ENCODE measurements at places on chromosomes 2 and 18.
A peak's percentile ranks its signal among the peaks of the same experiment; 100 is the strongest.

DNA sequence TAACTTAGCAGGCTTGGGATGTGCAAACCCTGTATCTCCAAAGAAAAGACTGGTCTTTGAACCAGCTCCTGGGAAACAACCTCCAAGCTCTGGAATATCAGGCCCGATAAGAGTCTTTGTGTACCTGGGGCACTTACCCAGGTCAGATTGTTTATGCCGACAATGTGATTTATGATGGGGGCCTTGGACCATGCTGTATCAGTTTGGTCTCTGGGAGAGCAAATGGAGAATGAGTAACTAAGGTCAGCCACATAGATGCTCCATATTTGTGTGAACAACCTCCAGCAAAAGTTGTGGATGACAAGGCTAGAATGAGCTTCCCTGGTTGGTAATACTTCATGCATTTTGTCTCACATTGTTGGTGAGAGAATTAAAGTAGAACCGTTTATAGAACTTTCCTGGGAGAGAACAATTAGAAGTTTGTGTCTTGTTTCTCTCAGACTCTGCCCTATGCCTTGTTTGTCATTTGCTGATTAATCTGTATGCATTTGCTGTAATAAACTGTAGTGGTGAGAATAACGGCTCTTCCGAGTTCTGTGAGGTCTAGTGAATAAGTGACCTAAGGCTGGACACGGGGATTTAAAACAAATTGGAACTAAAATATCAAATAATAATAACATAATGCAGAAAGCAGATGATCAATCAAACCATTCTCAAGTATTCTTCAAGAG, 259.1 kb downstream of the XIRP2 start:
- no peaks in the 10 kb centered on the region for H3K27me3 ChIP-seq
- no peak for DNase-seq
- H3K4me1 ChIP-seq, result no peaks in the 10 kb centered on the region

- H3K36me3 ChIP-seq, result no peaks in the 10 kb centered on the region
- H3K27me3 ChIP-seq, result peaks cover 14% of the 10 kb centered on the region
- H3K27ac ChIP-seq, result no peak overlapping the region
- no peaks in the 10 kb centered on the region for H3K4me1 ChIP-seq
- no peak for DNase-seq
- no peak overlapping the region for H3K4me3 ChIP-seq
These were observed 177.6 kb upstream of the CCDC68 start for GRCh38 chr18:55136864-55137263.

DNA sequence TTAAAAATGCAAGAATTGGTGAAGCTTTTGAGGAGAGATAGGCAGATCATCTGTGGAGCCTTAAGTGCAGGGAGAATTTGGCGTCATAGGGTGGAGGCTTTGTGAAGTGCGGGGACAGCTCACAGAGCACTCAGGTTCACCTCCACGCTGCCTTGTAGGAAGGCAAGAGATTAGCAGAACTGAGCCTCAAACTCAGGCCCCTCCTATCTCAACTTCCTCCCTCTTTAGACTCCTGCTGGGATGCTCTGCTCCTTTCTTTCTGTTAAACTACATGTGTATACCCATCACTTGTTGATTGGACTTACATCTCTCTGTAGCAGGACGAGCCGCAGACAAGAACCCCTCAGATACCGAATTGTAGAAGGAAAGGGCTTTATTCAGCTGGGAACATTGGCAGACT, 422.2 kb downstream of the SETBP1 start:
- DNase-seq, result no peak
- H3K36me3 ChIP-seq, result no peaks in the 10 kb centered on the region
- H3K27me3 ChIP-seq, result no peaks in the 10 kb centered on the region
- H3K4me1 ChIP-seq, result no peaks in the 10 kb centered on the region
- no peak overlapping the region for H3K4me3 ChIP-seq

- DNase-seq, result peak; percentile 94
- no peaks in the 10 kb centered on the region for H3K27me3 ChIP-seq
These were observed 1.1 kb upstream of the TET3 start for GRCh38 chr2:73983322-73984202.

DNA sequence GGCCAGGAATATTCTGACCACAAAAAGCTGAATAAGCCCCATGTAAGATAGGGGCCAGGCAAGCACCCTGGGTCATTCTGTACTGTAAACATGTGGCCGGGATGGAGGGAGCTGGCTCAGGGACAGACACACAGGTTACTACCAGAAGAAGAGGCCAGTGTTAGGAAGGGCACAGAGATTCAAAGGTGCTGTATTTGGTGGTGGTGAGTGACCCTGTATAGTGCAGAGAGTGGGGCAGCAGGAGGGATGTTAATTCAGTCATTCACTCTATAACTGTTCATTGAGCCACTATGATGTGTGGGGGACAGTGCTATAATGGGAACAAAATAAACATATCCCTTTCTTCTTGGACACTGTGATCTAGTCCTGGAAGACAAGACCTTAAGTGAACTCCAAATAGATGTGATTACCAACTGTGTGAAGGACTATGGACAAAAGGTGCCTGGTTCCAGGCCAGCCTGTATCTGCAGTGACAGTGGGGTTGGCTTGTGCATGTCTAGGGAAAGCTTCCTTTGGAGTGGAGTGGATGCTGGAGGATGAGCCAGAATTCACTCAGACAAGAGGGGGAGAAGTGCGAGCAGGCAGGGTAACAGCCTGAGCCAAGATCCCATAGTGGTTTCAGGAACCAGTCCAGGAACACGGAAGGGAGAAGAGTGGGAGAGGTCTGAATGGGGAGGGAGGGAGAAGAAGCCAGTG, 8.3 kb downstream of the MOCOS start:
- H3K4me3 ChIP-seq, result no peak overlapping the region
- H3K27ac ChIP-seq, result no peak overlapping the region
- H3K27me3 ChIP-seq, result no peaks in the 10 kb centered on the region

DNA sequence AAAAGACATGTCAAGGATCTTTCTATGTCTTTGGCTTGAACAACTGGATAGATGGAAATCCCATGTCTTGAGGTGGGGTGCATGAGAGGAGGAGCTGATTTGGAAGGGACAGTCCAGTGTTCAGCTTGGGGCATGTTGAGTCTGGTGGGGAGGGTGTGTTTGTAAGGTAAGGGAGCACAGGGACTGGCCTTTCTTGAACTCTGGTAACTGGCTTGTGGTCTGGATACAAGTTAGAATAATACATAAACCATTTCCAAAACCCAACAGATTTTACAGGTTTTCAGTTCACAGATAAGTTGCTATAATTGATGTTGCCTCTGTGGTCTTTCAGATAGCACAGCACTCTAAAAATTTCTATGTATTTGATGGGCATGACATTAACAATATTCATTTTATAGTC, 24.2 kb downstream of the RHBDD1 start:
- no peak overlapping the region for H3K4me3 ChIP-seq
- H3K27me3 ChIP-seq, result no peaks in the 10 kb centered on the region
- no peak for DNase-seq
- H3K27ac ChIP-seq, result no peak overlapping the region

- no peaks in the 10 kb centered on the region for H3K4me1 ChIP-seq
- no peak overlapping the region for H3K27ac ChIP-seq
- H3K27me3 ChIP-seq, result no peaks in the 10 kb centered on the region
- H3K4me3 ChIP-seq, result no peak overlapping the region
- no peaks in the 10 kb centered on the region for H3K36me3 ChIP-seq
- no peak for DNase-seq
These were observed 205.9 kb upstream of the STK17B start for GRCh38 chr2:196376984-196377877.
